ENCODE measurements at places on chromosomes 2 and 18.

DNA sequence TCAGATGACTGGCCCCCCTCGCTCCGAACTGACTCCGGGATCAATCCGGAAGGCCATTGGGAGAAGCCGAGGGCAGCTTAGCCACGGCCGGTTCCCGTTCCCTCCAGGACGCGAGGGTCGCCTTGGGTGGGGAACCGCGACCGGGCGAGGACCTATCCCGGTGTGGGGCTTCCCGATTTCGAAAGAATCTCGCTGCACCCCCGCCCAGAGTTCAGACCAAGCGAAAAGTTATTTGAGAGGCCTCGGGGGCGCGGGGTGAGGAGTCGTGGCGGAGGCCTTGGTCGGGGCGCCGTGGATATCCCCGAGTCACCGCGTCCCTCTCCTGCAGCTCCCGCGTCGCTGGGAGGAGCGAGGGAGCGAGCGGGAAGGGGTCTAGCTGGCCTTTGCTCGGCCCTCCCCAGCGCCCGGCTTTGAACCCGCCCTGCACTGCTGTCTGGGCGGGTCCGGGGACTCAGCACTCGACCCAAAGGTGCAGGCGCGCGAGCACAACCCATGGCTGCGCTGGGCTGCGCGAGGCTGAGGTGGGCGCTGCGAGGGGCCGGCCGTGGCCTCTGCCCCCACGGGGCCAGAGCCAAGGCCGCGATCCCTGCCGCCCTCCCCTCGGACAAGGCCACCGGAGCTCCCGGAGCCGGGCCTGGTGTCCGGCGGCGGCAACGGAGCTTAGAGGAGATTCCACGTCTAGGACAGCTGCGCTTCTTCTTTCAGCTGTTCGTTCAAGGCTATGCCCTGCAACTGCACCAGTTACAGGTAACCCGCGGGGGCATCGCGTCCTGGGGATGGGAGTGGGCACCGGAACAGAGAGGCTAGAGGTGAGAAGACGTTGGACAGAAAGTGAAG lies at the start of gene CYP27A1:
TSS of gene CYP27A1 (plus strand) at position 457 of the 837 bp plus-strand sequence. CDS start at position 493, 36 bp downstream.
- no peak for DNase-seq

DNA sequence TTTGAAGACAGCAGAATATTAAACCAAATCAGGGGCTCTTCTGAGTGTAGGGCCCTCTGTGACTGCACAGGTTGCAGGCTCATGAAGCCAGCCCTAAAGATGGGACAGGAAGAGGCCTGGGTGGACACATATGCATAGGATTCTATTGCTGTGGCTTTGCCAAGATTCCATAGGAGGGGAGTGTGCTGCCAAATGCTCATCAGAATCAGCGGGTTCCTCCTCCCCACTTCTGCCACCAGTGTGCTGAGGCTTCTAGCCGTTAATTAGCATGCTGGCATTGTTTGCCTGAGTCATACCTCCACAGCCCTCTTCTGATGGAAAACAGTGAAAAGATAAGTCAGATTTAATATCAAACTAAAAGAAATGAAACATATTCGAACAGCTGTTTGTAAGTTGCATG lies 103.9 kb upstream of the TMEFF2 start:
- DNase-seq: no peak

DNA sequence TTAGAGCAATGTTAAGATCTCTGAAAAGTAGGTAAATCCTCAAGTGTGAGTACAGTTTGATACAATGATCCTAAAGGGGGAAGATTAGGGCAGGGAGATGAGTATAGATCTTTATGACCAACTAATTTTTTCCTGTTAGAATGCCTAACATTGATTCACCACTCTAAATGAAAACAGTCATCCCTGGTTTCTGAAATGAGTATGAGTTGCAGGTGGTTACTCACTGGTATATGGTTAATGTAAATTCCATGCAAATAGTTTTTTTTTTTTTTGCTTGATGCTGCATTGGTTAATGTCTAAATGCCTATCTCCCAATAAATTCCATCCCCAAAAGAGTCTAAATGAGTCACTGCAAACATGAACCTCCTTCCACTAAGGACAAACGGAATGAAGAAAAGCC lies 55.0 kb upstream of the SERPINB2 start:
- no peak for DNase-seq

DNA sequence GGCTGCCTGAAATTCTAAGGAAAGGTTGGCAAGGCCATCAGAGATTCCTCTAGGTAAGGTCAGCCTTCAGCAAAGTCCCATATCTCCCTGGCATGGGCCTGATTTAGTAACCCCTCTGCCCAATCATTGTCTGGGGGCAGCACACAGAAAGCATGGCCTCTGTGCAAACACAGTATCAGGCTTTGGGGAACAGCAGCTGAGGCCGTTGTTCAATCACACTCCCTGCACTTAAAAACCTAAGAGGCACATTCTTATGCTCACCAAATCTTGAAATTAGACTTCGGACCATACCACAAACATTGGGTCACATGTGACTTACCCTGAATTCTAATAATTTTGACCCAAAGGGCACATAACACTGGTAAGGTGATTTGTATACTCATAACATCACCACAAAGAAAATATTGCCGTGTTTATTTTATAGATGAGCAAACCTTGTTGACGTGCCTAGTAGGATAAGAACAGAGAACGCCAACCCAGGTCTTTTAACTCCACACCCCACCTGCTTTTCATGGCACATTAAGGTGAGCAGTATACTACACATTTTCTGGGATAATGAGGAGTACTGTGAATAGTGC lies 212.7 kb downstream of the HNMT start:
- no peak for DNase-seq

- DNase-seq: no peak
Measured at GRCh38 chr18:25771796-25772195, 318.6 kb downstream of the SS18 start.

- DNase-seq: no peak
Measured at GRCh38 chr18:9249254-9249653, 85.3 kb upstream of the TWSG1 start.

DNA sequence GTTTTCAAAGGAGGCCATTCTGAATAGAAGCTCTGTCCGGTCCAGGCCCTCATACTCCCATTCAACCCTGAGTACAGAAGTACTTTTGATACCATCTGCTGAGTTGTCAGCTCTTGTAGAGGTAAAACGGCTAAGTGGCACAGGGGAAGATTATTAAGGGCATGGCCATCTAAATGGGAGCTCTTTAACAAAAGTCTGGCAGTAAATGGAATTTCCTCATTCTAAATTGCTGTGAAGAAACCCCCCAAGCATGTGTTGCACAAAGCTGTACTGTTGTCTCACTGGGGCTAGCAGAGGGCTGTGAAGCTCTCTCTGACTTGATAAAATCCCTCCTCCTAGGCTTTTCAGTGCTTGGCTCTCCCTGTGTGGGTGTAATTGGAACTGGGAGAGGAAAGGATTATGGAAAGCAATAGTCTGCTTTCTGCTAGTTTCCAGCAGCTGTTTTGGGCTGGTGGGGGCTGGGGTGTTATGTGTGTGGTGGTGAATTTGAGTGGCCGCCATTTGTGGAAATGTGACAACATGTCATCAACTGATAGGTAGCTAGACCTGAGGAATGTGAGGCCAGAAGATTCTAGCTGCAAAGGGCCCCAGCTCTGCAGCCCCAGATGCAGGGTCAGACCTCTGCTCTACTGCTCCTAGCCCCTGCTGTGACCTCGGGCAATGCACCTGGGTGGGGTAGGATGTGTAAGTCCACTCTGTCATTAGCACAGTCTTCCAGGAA lies 65.1 kb downstream of the MAP4K4 start:
- no peak for DNase-seq
